ENCODE measurements at places on chromosomes 6 and 20.
A peak's percentile ranks its signal among the peaks of the same experiment; 100 is the strongest.

GRCh38 chr20:57445298-57445697 is 54.1 kb downstream of the RBM38 start:
- DNase-seq: no peak

DNA sequence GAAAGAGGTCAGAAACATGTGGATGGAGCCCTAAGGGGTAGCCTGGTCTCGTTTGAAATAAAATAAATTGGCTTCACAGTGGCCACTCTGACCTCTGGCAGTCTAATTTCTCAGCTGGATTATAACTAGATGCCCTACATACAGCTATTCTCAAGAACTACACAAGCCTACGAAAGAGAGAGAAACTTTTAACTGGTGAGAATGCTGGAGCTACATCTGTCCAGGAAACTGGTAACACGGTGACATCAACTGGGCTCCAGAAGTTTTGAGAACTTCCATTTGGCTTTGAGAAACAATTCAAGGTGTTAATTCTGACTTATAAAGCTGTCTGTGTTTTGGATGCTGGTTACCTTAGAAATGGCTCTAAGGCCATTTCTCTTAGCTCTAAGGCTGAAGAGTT is 187.3 kb upstream of the TENT5A start:
- DNase-seq: no peak

DNA sequence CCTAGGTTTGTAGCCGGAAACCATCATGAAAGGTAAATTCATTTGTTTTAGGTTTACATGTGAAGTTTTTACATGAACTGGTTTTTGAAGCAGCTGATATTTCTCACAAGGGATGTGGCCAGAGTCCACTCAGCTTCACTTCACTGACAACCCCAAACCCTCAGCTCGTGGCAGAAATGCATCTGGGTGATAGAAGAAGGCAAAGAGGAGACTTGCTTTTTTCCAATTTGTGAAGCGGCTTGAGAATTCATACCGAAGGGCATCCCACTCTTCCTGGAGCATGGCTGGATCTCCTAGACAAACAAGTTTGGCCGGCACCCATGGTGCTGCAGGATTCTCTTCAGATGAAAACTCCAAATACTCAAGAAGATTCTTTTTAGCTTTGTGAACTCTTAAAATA is 392.8 kb upstream of the CNR1 start:
- DNase-seq: no peak

DNA sequence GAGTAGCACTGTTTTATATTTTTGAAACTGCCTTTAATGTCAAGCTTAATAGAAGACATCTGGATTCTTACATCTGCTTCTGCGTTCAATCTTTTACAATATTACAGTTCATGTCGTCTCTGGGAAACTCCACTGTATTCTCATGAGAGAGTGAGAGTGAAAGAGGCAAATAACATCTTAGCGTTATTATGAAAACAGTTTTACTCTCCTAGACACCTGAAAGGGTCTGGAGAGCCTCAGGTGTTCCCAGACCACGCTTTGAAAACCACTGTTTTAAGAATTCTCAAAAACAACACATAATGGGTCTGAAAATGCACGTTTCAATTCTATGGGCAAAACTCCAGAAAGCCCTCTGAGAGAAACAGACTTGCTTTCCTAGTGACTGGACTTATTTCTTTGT is 63.3 kb downstream of the ARHGAP18 start:
- DNase-seq: no peak

DNA sequence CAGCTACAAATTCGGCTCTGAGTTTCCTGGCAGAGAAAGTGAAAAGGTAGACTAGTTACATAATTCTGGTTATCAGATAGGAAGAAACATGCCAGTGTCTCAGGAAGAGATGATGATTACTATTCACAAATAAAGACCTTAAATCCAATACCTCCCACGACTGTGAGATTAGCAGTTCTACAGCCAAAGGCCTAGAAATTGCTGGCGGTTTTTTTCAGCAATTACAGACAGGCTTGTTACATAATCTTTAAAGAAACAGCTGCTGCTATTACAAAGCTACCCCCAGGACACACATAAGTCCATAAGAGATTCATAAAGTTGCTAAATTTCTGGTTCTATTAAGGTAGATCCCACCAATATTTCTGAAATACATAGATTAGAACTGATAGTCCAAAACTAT is 40.2 kb downstream of the PIGU start:
- no peak for DNase-seq

- no peak for DNase-seq
These were observed 164.0 kb downstream of the TBC1D7 start for GRCh38 chr6:13164291-13164690.

- DNase-seq: no peak
These were observed 259.2 kb downstream of the ADGB start for GRCh38 chr6:146857980-146858347.

DNA sequence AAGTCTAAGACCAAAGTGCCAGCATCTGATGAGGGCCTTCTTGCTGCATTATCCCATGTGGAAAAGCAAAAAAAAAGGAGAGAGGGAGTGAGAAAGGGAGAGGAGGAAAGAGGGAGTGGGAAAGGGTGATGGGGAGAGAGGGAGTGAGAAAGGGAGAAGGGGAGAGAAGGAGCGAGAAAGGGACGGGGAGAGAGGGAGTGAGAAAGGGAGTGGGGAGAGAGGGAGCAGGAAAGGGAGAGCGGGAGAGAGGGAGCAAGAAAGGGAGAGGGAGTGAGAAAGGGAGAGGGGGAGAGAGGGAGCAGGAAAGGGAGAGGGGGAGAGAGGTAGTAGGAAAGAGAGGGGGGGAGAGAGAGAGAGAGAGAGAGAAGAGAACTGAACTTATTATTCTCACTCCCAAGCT is 241.1 kb upstream of the RIMS1 start:
- no peak for DNase-seq

GRCh38 chr20:8315639-8316573 is 183.8 kb downstream of the PLCB1 start:
- no peak for DNase-seq

- DNase-seq: peak; percentile 77
These were observed 235.8 kb downstream of the NFATC2 start for GRCh38 chr20:51306521-51307358.

- DNase-seq: peak; percentile 9
These were observed 29.4 kb downstream of the GLO1 start for GRCh38 chr6:38673397-38674165.

DNA sequence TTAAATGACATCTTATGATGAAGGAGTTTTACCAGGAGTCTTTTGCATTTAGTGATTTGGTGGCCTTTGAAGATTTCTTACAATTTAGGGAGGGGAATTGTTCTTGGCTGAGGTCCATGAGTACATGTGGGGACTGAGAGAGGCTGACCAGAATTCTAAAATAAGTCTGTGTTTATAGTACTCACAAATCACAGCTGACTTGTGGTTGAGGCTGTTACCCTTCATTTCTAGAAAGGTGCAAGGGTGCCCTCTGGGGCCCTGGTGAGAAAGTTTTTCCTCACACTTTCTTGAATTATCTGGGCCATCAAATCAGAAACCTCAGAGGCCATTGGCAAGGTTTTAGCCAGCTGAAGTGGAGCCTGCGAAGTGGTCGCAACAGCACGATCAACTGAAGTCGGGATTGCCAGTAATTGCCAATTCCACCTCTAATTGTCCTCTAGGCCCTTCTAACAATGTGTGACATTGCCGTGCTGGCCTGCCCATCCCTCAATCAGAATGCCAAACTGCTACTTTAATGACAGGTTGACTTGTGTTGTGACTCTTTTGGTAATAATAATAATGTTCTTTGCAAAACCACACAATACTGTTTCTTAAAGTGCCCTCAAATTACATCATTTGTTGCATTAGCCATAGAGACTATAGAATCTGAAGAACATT is 221.6 kb downstream of the OGFRL1 start:
- no peak for DNase-seq

Measured in stimulated activated CD4-positive, alpha-beta T cell treated with anti-CD3 and anti-CD28 coated beads, Interleukin-1b, Interleukin-23, amount 100 ng/mL, for 48 hours (primary cell).